NCI-H2029 treated with DMSO at 0.1 percent for 48 hours (cell line): ENCODE measurements at places on chromosomes 16 and 17.

GRCh38 chr17:67531291-67531690, 154.2 kb downstream of the PITPNC1 start:
- DNase-seq, result peak; percentile 70

DNA sequence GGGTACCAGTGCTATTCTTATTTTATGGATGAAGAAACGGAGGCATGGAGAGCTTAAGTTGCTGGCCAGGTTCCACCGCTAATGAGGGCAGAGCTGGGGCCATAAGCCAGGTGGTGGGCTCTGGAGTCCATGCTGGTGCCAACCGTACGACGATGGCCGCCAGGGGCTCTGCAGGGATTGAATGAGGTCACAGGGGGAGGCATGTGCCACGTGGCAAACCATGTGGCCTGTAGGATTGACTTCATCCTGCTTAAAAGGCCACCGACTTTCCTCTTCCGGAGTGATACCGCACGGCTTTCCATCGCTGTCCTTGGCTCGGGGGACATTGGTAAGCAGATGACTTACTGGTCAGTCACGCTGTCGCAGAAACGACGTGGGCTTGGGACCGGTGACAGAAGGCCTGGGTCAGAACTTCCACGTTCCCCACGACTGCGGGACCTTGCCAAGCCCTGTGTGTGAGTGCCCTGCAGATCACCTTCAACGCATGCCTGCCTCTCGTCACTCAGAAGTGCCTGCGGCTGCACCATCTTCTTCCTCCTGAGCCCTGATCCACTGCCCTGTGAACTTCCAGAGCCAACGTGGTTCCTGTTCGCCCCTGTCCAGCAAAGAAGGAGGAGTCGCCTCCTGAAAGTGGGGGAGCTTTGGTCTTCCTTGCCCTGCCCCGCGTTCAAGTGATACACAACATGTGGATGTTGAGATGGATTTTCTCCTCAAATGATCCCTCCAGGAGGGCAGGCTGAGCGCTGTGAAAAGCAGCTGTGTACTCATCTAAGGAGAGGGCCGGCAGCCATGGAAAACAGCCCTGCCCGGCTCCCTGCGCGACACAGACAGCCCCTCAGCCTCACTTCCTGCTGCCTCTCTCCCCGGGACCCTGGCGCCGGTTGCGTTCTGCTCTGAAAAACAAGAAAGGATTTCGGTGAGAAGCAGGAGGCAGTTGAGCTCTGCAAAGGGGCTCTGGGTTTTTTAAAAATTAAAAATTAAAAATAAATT, 176.7 kb downstream of the C16orf95 start:
- no peak for DNase-seq

- DNase-seq, result peak; percentile 28
These were observed 39.5 kb downstream of the USP7 start for GRCh38 chr16:8924214-8924613.

GRCh38 chr17:2933606-2934005, 129.8 kb downstream of the OR1D5 start:
- DNase-seq, result no peak

DNA sequence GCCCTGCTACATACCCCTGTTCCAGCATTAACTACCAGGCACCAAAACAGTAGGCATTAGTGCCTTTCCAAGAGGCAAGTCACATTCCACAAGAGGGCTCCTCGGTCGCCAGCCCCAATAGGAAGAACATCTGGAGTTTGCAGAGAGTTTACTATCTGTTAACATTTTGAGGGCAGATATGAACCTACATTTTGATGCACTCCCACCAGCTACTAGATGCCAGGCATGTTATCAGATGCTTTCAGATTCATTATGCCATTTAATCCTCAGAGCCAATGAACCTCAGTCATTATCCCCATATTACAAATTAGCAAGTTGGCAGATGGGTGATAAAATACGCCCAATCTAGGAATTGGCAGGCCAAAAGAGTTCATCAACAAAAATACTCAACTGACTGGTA, 4.2 kb upstream of the CMTM2 start:
- DNase-seq, result no peak

- no peak for DNase-seq
These were observed 6.2 kb downstream of the PHF12 start for GRCh38 chr17:28944862-28945741.
